M059J (cell line): ENCODE measurements at places on chromosomes 5 and 9. TPM values are rescaled to one million over a fixed set of nuclear protein-coding genes. Genes with fewer than 3 reads are reported as not detected.

The RXRA gene
- total RNA-seq = 12.5 and 22.6 TPM in 2 replicates

The PGM5 gene
- total RNA-seq = 0.94 and 1.1 TPM in 2 replicates

The FCN1 gene
- not detected in 2 replicates for total RNA-seq

The PLEKHG4B gene
- total RNA-seq = 5.7 and 9.9 TPM in 2 replicates

The GADD45G gene
- total RNA-seq = 0.32 and 0.49 TPM in 2 replicates

The TSSK1B gene
- total RNA-seq = not detected in 2 replicates

The TIGD6 gene
- total RNA-seq = 3.2 and 6.3 TPM in 2 replicates

The PCDHB5 gene
- total RNA-seq = not detected in 2 replicates

The BARHL1 gene
- not detected in 2 replicates for total RNA-seq

The LECT2 gene
- total RNA-seq = not detected in 2 replicates

The NIPAL4 gene
- total RNA-seq = 0.44 and 1.4 TPM in 2 replicates

The FOXD4L4 gene
- total RNA-seq = 0.07 TPM in 1 of 2 replicates, not detected in the other

The GLRA1 gene
- not detected in 2 replicates for total RNA-seq
